ENCODE measurements at places on chromosomes 7 and 10. TPM values are rescaled to one million over a fixed set of nuclear protein-coding genes. Genes with fewer than 3 reads are reported as not detected.

The PON2 gene
- total RNA-seq: 55.7 TPM

GRCh38 chr10:133390597-133391248, 3.2 kb upstream of the MTG1 start:
- H3K36me3 ChIP-seq: no peaks in the 10 kb centered on the region
- H3K27me3 ChIP-seq: no peaks in the 10 kb centered on the region
- peaks cover 4% of the 10 kb centered on the region for H3K4me1 ChIP-seq
- peak overlapping the region; percentile 39 for H3K27ac ChIP-seq

DNA sequence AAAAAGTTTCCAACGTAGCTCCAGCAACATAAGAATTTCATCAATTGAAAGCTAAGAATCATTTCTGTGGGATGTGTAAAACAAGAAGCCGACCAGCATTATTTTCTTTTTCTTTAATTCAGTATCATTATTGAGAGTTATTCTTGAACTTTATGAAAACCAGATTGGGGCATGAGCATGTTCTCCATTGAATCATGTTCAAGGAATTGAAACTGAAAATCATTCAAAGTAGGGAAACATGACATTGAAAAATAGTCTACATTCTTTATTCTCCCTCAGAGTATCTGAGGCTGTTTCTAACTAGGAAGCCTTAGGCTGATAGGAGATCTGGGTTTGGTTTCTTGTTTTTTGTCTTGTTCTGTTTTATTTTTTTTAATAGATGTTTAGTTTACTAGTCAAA, 253.7 kb downstream of the DYNC1I1 start:
- H3K36me3 ChIP-seq: no peaks in the 10 kb centered on the region
- H3K27ac ChIP-seq: no peak overlapping the region
- no peak for DNase-seq
- H3K27me3 ChIP-seq: peaks cover 2% of the 10 kb centered on the region
- peaks cover 24% of the 10 kb centered on the region for H3K4me1 ChIP-seq

The MPP7 gene
- total RNA-seq: 19.0 TPM

The ZNF107 gene
- total RNA-seq: 10.3 TPM

- H3K27ac ChIP-seq: peak overlapping the region; percentile 19
- H3K4me3 ChIP-seq: no peak overlapping the region
- no peak for DNase-seq
- no peaks in the 10 kb centered on the region for H3K36me3 ChIP-seq
- H3K4me1 ChIP-seq: peaks cover 30% of the 10 kb centered on the region
Measured at GRCh38 chr10:6161921-6162320, 40.8 kb upstream of the PFKFB3 start.

The SH2D4B gene
- total RNA-seq: 0.12 TPM

GRCh38 chr10:67670401-67670800, 25.6 kb downstream of the CTNNA3 start:
- no peaks in the 10 kb centered on the region for H3K27me3 ChIP-seq
- no peak overlapping the region for H3K27ac ChIP-seq
- H3K4me1 ChIP-seq: peaks cover 8% of the 10 kb centered on the region
- no peak overlapping the region for H3K4me3 ChIP-seq
- DNase-seq: no peak
- H3K36me3 ChIP-seq: no peaks in the 10 kb centered on the region

The ANKRD61 gene
- total RNA-seq: not detected

The KNDC1 gene
- 7.4 TPM for total RNA-seq

DNA sequence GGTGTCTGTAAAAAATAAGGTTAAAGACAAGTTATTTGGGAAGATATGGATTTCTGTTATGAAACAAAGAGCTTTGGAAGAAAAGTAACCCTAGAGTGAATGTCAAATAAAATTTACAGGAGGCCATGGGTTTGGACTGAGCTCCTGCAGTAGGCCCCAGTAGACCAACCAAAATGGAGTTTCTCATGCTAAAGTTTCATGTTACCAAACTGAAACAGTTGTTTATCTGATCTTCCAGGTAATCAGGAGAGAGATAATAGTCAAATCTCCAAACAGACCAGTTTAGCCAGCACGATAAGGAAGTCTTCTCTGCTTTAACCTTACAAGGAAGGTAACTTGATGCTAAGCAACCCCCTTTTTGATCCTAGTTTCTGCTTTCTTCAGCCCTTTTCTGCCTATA, 60.7 kb upstream of the ICA1 start:
- no peak overlapping the region for H3K4me3 ChIP-seq
- peaks cover 11% of the 10 kb centered on the region for H3K36me3 ChIP-seq
- no peaks in the 10 kb centered on the region for H3K4me1 ChIP-seq
- H3K27me3 ChIP-seq: no peaks in the 10 kb centered on the region
- no peak for DNase-seq
- no peak overlapping the region for H3K27ac ChIP-seq

The TUBB8 gene
- 1.1 TPM for total RNA-seq

The TUBAL3 gene
- not detected for total RNA-seq

GRCh38 chr7:14666913-14667312, 235.6 kb downstream of the DGKB start:
- H3K4me3 ChIP-seq: no peak overlapping the region
- no peaks in the 10 kb centered on the region for H3K36me3 ChIP-seq
- DNase-seq: no peak
- H3K4me1 ChIP-seq: no peaks in the 10 kb centered on the region

The PKD1L1 gene
- total RNA-seq: 0.17 TPM

The STRIP2 gene
- total RNA-seq: 3.3 TPM

DNA sequence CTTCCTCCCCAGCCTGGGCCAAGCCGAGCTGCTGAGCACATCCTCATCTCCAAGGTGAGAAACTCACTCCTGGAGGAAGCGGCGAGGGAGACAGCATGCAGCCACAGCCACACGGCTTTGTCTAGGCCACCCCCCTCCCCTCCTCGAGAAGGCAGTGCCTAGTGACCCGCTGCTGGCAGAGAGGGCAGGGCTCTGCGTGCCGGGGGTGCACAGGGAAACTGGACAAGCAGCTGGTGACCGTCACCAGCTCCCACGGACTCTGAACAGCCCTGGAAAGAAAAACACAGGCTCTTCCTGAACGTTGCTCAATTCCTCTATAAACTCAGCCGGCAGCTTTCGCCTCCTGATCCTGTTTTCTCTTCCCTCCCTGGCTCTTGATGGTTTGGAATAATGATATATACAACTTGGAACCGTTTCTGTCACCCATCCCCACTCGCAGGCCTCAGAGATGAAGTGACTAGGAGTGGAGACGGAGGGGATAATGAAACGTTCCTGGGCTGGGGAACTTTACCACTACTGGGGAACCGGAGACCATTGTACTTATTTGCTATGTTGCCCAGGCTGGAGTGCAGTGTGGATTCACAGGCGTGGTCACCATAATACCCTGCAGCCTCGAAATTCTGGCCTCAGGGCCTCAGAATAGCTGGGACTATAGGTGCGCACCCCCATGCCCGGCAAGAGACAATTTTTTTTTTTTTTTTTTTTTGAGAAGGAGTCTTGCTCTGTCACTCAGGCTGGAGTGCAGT, 19.3 kb downstream of the PAPOLB start:
- no peaks in the 10 kb centered on the region for H3K36me3 ChIP-seq
- H3K27ac ChIP-seq: no peak overlapping the region
- peaks cover 4% of the 10 kb centered on the region for H3K27me3 ChIP-seq
- no peak overlapping the region for H3K4me3 ChIP-seq
- DNase-seq: no peak

GRCh38 chr10:127815147-127815546, 77.6 kb downstream of the CLRN3 start:
- H3K27me3 ChIP-seq: peaks cover 4% of the 10 kb centered on the region
- no peaks in the 10 kb centered on the region for H3K4me1 ChIP-seq
- no peaks in the 10 kb centered on the region for H3K36me3 ChIP-seq
- no peak for DNase-seq
- no peak overlapping the region for H3K4me3 ChIP-seq
- no peak overlapping the region for H3K27ac ChIP-seq

DNA sequence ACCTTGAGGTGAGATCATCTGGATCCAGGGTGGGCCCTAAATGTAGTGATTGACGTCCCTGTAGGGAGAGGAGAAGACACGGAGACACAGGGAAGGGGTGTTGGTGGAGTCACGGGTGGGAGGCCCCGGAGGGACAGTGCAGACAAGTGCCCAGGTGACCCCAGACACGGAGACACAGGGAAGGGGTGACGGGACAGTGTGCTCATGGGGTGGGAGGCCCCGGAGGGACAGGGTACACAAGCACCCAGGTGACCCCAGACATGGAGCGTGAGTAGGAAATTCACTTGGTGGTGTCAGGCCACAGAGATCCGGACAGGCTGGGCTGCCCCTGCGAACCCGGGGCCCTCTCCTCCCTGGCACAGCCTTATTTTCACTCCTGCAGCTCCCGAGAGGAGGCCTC, 176.9 kb downstream of the PTPRN2 start:
- H3K27ac ChIP-seq: no peak overlapping the region
- peaks cover 4% of the 10 kb centered on the region for H3K36me3 ChIP-seq
- peaks cover 21% of the 10 kb centered on the region for H3K4me1 ChIP-seq

- no peak overlapping the region for H3K4me3 ChIP-seq
- H3K27ac ChIP-seq: no peak overlapping the region
- H3K4me1 ChIP-seq: no peaks in the 10 kb centered on the region
- no peak for DNase-seq
Measured at GRCh38 chr7:78011642-78012041, 213.1 kb downstream of the PHTF2 start.

DNA sequence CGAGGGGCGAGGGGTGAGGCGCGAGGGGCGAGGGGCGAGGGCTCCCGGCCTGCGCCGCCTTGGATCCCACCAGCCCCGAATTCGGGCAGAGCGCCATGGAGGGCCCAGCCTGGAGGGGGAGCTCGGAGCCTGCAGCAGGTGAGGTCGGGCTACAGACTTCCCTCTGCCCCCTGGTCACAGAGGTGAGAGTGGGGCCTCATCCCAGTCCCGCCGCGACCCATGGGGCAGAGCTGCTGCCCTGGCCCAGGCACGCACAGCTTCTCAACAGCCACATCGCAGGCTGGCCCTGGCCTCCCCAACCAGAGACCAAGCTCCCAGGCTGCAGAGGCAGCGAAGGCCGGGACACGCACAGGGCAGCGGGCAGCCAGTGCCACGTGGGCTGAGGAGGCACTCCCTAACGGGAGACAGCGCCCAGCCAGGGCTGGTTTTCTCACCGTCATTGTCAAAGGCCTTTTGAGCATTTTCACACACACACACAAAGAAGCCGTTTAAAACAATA, 191.8 kb downstream of the PTPRN2 start:
- peaks cover 19% of the 10 kb centered on the region for H3K4me1 ChIP-seq
- H3K36me3 ChIP-seq: peaks cover 7% of the 10 kb centered on the region
- H3K27ac ChIP-seq: no peak overlapping the region
- peaks cover 12% of the 10 kb centered on the region for H3K27me3 ChIP-seq
- DNase-seq: peak; percentile 46

The AP1S1 gene
- total RNA-seq: 50.4 TPM

The SAMD9L gene
- total RNA-seq: not detected

- DNase-seq: no peak
- no peaks in the 10 kb centered on the region for H3K36me3 ChIP-seq
Measured at GRCh38 chr10:114749510-114749909, 72.1 kb upstream of the FHIP2A start.

GRCh38 chr10:110269374-110270318, 35.1 kb downstream of the SMNDC1 start:
- no peak for DNase-seq
- H3K4me1 ChIP-seq: peaks cover 41% of the 10 kb centered on the region
- peak overlapping the region; percentile 26 for H3K4me3 ChIP-seq
- H3K27ac ChIP-seq: no peak overlapping the region
- H3K27me3 ChIP-seq: no peaks in the 10 kb centered on the region

DNA sequence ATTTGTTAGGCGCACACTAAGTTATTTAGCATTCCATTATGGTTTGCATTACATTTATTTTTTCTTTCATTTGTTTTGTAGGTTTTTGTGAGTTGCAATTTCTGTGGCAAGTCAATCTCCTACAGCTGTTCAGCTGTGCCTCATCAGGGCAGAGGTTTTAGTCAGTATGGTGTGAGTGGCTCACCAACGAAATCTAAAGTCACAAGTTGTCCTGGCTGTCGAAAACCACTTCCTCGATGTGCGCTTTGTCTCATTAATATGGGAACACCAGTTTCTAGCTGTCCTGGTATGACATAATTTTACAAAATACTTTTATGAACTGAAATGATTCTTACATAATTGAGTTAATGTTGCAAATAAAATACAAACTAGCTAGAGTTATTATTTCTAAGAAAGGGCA, 29.5 kb downstream of the MIOS start:
- no peak for DNase-seq
- no peak overlapping the region for H3K27ac ChIP-seq
- H3K4me3 ChIP-seq: no peak overlapping the region
- no peaks in the 10 kb centered on the region for H3K27me3 ChIP-seq
- H3K36me3 ChIP-seq: peaks cover 21% of the 10 kb centered on the region
